Fibroblast of skin of right quadriceps (primary cell): ENCODE measurements at places on chromosomes 3 and 15.

GRCh38 chr15:65027593-65027992 lies 1.8 kb downstream of the MTFMT start:
- no peak for DNase-seq

DNA sequence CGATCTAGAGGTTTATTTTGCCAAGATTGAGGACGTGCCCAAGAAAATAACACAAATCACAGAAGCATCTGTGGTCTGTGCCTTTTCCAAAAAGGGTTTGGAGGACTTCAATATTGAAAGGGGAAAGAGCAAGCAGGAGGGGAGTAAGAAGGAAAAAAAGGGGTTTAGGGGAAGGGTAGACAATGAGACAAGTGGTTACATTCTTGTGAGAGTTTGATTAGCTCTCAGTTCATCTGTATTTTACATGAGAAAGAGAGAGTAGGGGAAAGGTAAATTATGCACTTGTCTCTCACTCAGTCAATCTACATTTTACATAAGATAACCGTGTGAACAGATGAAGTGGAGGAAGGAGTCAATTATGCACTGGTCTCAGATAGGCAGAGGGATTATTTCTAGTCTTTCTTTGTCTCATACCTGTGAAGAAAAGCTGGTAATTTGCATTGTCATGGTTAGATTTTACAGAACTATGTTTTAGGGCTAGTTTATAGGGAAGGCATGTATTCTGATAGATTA lies 931.3 kb downstream of the CADM2 start:
- DNase-seq, result no peak

DNA sequence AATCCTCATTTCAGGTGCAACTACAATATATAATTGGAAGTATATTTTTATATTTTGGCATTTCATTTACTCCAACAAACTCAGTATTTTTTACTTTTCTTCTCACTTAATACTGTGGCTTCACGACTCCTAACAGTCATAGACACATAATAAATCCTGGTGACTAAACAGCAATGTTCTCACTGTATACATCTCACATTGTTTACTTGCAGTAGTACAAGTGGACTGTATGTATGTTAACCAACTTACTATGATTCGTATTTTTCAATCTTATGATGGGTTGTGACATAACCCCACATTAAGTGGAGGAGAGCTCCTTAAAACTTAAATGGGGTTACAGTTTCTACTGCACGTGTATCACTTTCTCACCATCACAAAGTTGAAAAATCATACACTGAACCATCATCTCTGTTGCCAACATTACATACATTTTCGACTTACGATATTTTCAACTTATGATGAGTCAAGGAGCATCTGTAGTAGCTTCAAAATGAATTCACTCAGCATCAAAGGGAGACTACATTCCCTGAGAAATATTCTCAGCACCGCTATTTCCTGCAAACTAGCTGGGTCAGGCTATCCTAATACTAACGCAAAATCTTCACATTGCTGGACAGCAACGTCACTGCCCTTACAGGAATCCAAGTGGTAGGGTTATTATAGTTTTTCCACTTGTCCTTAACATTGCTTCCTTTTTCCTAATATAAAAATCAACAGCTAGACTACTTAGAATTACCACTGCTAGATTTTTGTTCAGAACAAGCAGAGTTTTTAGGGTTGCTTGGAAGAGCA lies 7.3 kb downstream of the ADAM10 start:
- DNase-seq, result peak; percentile 78

DNA sequence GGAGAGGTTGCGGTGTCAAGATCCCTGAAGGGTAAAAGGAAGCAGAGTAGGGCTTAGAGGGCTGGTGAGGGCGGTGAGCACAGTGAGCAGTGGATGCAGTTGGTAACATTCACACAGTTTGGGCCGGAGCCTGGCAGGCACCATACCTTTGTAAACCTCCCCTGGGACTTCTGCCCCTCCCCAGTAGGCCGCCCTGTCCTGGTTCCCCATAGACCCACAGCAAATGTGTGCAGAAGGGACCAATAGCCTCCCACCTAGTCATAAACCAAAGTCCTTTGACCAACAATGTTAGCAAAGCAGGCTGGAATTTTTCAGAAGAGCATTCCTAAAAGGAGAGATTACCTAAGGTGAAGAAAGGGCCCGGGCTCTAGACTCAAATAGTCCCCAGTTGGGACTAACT lies 1.7 kb upstream of the PHGR1 start:
- no peak for DNase-seq

GRCh38 chr15:97909291-97909891 lies 51.1 kb upstream of the ARRDC4 start:
- DNase-seq, result peak; percentile 43

DNA sequence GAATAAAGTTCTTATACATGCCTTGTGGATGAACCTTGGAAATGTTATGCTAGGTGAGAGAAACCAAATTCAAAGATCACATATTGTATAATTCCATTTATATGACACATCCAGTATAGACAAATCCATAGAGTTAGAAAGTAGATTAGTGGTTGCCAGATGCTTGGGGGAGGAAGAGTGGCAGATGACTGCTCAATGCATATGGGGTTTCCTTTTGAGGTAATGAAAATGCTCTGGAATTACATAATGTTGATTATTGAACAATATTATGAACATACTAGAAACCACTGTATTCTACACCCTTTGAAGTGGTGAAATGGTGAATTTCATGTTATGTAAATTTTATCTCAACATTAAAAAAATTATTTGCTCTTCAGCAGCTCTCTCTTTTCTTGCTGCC lies 100.8 kb downstream of the DHX36 start:
- no peak for DNase-seq

DNA sequence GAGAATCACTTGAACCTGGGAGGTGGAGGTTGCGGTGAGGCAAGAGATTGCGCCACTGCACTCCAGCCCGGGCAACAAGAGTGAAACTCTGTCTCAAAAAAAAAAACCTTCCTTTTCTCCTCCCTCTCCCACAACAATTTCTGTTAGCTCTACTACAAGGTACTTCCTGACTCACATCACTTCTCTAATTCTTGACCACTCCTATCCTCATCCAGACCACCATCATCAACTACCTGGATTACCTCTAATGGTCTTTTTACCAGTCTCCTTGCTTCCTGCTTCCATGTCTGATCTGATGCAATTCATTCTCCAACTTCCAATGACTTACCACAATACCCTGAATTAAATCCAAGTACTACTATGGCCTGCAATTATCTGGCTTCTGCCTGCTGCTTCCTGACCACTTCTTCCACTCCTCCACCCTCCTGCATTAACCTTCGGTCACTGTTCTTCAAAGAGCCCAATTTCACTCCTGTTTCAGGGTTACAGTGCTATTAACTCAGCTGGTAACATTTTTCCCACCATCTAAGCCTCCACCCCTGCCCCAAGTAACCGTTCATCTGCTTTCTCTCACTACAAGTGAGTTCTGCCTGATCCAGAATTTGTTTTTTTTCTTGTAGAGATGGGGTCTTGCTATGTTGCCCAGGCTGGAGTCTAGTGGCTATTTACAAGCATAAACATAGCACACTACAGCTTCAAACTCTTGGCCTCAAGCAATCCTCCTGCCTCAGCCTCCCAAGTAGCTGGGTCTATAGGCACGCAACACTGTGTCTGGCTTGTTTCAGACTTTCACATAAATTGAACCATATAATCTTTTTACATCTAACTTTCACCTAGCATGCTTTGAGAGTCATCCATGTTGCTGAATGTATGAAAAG lies 27.8 kb downstream of the DCAF1 start:
- no peak for DNase-seq

- no peak for DNase-seq
These were observed 106.1 kb downstream of the MEGF11 start for GRCh38 chr15:66147440-66147839.

DNA sequence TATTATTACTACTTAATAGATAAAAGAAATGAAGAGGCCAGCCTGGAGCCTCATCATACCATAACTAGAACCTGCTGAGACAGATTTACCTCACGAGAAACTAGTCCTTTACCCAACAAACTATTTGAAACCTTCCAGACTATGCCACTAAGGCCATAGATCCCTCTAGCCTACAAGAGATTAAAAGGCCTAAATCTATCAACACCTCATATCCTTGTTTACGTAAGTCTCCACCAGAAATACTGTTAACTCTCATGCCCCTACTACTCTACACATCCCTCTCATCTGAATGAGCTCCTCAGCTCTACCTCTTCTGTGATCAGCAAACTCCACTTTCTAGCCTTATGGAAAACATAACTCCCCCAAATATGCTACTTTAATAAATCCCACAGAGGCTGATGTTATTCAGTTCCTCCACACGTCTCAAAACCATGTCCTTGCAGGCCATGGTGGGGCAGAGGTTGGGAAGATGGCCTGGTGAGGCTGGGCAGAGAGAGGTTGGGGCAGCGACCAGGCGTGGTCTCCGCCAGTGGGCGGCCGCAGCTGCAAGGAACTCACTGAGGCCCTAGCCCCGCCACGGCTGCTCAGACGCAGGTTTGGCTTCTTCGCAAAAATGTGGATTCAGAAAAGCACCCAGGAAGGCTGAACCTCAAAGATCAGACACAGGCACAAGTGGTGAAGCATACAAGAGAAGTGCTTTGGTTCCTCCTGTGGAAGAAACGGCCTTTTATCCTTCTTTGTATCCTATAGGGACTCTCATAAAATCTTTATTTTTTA lies 65.8 kb downstream of the GSK3B start:
- DNase-seq, result no peak
